Renal cortical epithelial cell (primary cell): ENCODE measurements at places on chromosomes 12 and 14. TPM values are rescaled to one million over a fixed set of nuclear protein-coding genes. Genes with fewer than 3 reads are reported as not detected.

The SCFD1 gene
- 85.3 and 130 TPM in 2 replicates for total RNA-seq

The NTS gene
- not detected in 2 replicates for total RNA-seq

The TAS2R46 gene
- total RNA-seq, result 5.3 TPM in 1 of 2 replicates, not detected in the other

The PMCH gene
- not detected in 2 replicates for total RNA-seq

GRCh38 chr12:116565963-116566362, 6.8 kb downstream of the MAP1LC3B2 start:
- DNase-seq, result no peak

- no peak for DNase-seq
Observed at GRCh38 chr12:19404242-19404880, 34.9 kb upstream of the AEBP2 start.

DNA sequence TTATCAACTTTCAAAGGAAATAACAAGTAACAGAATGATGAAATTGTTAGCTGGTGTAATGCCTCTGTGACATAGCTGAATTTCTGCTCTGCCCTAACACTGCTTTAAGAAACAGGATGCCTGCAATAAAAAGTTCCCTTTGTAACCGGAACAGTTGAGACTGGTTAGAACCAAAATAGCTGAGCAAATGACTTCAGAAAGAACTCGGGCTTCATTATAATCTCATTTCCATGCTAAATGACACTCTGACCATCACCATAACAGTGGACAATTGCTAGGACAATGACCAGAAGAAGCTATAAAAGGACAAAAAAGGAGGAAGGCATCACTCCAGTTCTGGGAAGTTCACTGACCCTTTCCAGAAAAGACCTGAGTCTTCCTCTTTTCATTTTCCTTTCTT, 23.5 kb upstream of the PYGL start:
- DNase-seq, result peak; percentile 57

GRCh38 chr14:104227806-104228205, 89.4 kb downstream of the KIF26A start:
- DNase-seq, result no peak
